Aorta (tissue), 5 donors: ENCODE measurements at places on chromosomes 4 and X. TPM values are rescaled to one million over a fixed set of nuclear protein-coding genes. Genes with fewer than 3 reads are reported as not detected.

DNA sequence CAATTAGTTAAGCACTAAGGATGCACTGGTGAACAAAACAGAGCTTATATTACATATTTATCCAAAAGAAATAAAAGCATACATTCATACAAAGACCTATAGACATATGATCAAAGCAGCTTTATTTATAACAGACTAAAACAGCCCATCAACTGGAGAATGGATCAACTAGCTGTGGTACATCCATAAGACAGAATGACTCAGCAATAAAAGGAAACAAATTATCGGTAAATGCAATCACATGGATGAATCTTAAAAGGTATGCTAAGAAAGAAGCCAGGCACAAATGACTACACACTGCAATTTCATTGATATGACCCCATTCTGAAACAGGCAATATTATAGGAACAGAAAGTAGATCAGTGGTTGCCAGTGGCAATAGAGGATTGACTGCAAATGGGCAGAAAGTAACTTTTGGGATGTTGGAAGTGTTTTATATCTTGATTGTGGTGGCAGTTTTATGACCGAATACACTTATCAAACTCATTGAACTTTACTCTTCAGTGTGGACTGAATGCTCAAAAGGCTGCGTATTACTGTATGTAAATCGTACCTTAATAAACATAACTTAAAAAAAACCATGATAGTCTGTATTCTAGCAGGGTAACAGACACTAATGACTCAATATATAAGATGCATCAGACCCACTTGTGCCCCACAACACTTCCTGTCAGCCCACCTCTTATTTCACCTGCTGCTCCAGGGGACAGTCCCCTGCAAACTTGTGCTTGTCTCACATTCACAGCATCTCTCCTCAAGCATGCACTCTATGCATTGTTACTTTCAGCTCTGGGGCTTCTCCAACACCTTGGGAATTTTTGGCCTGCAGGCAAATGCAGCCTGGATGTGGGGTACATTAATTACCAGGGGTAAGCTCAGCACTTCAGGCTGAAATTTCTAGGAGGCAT lies 59.1 kb downstream of the MID1IP1 start:
- no peak for DNase-seq

- DNase-seq: no peak
These were observed 17.4 kb downstream of the FAM9C start for GRCh38 chrX:13026877-13027652.

DNA sequence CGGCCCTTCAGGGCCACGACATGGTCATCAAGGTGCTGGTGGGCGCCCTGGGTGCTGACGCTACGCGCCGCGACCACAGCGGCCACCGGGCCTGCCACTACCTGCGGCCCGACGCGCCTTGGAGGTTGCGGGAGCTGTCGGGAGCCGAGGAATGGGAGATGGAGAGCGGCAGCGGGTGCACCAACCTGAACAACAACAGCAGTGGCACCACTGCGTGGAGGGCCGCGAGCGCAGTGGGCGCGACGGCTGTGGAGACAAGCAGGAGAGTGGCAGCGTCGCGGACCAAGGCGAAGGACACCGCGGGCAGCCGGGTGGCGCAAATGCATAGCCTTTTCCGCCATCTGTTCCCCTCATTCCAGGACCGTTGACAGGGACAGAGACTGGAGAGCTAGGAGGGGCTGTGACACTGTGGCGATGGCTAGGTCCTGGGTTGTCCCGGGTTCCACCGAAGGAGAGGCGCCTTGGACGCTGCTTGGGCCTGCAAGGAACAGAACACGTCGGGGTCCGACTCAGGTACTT lies 919 bp downstream of the SOWAHD start:
- DNase-seq: no peak

DNA sequence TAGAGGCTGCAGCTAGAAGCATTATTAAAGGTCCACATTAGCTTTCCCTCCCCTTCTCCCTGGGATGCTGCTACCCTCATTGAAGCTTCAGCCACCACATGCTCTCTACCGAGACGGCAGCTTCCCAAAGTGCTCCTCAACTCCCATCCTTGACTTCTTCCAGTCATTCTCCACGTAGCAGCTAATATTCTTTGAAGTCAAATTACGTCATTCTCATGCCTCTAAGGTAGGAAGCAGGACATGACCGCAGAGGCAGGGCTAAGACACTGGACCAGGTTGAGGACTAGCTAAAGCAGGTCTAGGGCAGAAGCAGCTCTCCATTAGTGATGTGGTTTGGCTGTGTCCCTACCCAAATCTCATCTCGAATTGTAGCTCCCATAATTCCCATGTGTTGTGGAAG lies 128.3 kb downstream of the SHOX start:
- DNase-seq: no peak

GRCh38 chr4:6469898-6470501 lies 2.4 kb downstream of the PPP2R2C start:
- DNase-seq: no peak

- no peak for DNase-seq
These were observed 163.5 kb upstream of the EMCN start for GRCh38 chr4:100681289-100681688.

GRCh38 chr4:158322109-158322508 lies 111.8 kb downstream of the TMEM144 start:
- no peak for DNase-seq

DNA sequence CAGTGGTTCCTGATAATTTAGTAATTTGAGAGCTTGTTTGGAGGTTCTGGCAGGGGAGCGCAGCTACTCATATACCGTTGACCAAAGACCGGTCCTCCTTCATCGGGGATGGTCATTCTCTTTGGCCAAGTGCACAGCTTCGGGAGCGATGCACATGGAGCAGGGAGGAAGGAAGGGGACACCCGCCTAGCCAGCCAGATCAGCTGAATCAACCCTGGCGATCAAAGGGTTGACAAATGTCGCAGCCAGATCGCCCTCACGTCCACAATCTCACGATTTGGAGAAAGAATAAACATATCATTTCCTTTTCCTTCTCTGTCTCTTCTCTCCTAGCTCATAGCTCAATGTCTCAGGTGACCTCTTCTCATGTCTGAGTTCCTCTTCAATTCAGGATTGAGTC lies 11.1 kb downstream of the NDNF start:
- DNase-seq: no peak

- DNase-seq: no peak
These were observed 235.2 kb upstream of the HDX start for GRCh38 chrX:84737471-84737871.

DNA sequence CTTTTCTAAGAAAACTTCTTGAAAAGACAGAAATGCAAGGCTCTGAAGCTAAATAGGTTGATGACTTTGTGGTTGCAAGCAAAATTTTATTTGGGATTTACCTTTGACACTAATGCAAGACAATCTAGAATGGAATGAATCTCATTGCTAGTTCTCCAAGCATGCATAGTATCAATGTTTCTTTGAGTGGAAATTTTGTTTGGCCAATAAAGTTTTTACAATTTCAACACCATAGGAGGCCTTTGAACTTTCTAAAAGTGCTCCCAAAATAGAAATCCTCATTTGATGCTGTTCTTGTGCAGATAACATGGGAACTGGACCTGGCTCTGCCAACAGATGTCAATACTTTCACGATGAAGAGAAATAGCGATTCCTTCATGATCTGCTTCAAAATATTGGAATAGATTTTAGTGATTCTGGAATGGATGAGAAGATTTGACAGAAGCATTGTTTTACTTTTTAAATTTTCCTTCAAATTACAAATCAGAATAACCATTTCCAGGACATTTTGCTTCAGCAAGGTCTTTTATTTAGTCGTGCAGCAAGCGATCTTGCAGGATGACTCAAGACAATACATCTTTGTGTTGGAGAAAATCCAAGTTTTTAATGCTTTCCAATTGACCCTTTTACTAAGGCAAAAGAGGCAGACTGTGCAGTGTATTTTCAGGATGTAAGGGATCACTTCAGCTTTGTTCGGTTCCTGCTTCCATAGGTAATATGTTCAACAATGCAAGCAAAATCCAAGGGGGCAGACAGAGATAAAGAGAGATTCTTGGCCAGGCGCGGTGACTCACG lies 51.7 kb upstream of the OTUD4 start:
- no peak for DNase-seq

DNA sequence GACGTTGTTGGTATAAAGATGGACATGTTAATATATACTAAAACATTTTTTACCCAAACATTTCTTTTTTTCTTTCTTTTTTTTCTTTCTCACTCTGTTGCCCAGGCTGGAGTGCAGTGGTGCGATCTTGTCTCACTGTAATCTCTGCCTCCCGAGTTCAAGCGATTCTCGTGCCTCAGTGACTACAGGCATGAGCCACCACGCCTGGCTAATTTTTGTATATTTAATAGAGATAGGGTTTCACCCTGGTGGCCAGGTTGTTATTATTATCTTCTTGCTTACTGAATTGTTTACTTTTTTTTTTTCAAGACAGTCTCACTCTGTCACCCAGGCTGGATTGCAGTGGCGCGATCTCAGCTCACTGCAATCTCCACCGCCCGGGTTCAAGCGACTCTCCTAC lies 68.8 kb downstream of the HOPX start:
- DNase-seq: no peak

DNA sequence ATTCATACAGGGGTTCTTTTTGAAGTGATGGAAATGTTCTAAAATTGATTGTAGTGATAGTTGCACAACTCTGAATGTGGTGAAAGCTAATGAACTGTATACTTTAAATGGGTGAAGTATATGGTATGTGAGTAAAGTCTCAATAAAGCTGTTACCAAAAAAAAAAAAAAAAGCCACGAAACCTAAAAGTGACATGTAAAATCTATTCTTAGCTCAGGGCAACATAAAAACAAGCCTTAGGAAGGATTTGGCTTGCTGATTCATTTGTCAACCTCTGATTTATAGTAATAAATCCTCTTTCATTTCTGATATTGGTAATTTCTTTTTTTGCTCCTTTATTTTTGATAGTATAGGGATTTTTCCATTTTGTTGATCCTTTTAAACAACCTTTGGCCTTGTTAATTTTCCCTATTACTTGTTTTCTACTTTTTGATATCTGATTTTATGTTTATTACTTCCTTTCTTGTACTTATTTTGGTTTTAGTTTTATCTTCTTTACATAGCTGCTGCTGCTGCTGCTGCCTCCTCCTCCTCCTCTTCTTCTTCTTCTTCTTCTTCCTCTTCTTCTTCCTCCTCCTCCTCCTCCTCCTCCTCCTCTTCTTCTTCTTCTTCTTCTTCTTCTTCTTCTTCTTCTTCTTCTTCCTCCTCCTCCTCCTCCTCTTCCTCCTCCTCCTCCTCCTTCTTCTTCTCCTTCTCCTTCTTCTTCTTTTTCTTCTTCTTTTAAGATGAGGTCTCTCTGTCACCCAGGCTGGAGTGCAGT lies 79.4 kb downstream of the ADGRG4 start:
- no peak for DNase-seq

DNA sequence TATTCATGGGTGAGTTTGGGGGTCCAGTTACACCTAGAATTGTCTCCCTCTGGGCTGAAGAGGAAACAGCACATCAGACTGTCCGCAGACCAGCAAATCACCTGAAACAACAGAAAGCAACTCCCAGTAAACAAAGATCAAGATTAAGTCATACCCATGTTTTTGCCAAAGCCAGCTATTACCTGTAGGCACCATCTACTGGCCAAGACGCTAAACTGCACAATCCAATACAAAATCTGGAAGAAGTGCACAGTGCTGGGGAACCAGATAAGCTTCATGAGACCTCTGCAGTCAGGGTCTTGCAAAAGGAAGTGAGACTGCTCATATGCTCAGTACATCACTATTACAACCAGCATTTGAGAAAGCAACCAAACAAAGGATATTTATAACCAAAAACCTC lies 157.5 kb upstream of the ITM2A start:
- DNase-seq: no peak

- DNase-seq: no peak
These were observed 18.5 kb downstream of the WDR1 start for GRCh38 chr4:10097906-10098779.

DNA sequence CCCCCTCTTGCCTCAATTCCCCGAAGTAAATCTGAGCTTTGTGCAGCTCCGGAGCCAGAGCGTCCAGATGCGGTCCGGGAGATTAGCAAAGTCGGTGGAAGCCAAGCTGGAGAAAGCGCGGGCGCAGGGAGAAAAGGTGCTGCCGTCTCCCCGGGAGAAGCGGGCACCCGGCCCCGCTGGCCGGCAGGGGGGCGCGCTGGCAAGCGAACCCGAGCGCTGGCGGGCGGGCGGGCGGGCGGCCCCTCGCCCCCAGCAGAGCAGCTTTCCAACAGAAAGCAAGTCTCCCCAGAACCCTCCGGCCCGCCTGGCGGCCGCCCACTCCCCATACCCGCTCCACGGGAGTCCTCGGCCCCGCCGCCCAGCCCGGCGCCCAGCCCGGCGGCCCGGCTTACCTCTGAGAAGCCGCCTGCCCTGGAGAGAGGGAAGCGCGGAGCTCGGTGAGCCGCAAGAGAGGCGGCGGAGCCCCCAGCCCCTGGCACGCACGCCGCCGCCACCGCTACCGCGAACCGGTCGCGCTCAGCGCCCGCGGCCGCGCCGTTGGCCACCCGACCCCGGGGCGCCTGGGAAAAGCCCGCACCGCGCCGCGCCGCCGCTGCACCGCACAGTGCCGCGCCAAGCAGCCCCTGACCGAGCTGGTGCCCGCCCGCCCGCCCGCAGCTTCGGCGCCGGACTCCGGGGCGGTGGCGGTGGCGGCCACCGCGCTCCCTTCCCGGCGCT lies 529 bp upstream of the CITED1 start:
- DNase-seq: no peak

DNA sequence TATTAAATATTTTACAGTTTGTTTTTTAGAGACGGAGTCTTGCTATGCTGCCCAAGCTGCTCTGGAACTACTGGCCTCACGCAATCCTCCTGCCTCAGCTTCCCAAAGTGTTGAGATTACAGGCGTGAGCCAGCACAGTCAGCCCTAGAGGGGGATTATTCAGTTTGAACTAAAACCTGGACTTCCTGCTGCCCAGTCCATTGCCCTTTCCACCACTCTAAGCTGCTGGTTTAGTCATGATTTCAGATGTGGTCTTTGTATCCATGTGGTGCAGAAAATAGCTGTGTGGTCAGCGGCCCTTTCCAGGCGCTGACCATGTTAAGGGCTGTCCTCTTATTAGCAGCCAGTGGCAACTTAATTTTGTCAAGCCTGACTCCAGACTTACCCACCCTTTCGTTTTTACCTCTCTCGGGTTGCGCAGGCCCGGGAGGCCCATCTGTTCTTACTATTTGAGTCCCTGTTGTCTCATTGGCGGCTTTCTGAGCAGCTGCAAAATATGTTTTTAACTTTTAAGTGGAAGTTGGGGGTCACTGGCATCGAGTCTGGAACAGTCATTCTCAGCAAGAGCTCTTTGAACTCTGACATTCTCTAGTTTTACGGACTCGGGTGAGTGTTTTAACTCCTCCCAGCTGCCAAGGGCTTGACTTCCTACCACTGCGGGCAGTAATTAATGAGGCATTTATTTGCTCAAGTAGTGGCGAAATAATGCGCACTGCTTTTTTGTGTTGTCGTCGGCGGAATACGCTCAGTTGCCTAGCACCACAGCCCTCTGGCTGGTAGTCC lies 773 bp upstream of the VMA21 start:
- no peak for DNase-seq

CACNA1F gene
- polyA plus RNA-seq: 0.38 TPM

TRIM75 gene
- not detected for polyA plus RNA-seq

DMRTC1B gene
- polyA plus RNA-seq: not detected

ZCCHC13 gene
- polyA plus RNA-seq: not detected

AREG gene
- 2.4 TPM for polyA plus RNA-seq

SRPX2 gene
- polyA plus RNA-seq: 11.6 TPM

SUPT20HL1 gene
- not detected for polyA plus RNA-seq

STPG2 gene
- 0.10 TPM for polyA plus RNA-seq

ZFP92 gene
- 0.23 TPM for polyA plus RNA-seq

CDKL5 gene
- polyA plus RNA-seq: 1.1 TPM

SPANXB1 gene
- polyA plus RNA-seq: not detected

NLGN3 gene
- polyA plus RNA-seq: 1.2 TPM

H2AZ1 gene
- polyA plus RNA-seq: 128 TPM

RTL9 gene
- polyA plus RNA-seq: not detected

UGT2B17 gene
- 1.3 TPM for polyA plus RNA-seq

NAA11 gene
- not detected for polyA plus RNA-seq

DOK7 gene
- 5.1 TPM for polyA plus RNA-seq

TCEAL2 gene
- 124 TPM for polyA plus RNA-seq
